ENCODE measurements at places on chromosomes 11 and 22.

GRCh38 chr11:70496591-70497535 is 98.5 kb downstream of the CTTN start:
- DNase-seq: no peak

DNA sequence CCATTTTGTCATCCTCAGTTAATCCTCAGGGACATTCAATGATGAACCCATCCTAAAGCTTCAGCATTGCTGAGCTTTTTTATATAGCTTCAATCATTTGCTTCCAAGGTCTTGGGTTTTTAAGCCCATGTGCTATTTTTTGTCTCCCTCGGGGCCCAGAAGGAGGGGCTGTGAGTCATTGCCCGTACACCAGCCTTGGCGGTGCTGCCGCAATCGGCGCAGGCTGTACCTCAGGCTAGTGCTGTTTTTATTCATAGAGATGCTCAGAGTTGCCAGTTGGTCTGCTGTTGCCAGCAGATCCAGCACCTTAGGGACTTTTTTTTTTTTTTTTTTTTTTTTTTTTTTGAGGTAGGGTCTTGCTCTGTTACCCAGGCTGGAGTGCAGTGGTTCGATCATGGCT is 35.5 kb downstream of the ACO2 start:
- no peak for DNase-seq

GRCh38 chr11:11010624-11011127 is 152.8 kb upstream of the ZBED5 start:
- no peak for DNase-seq

DNA sequence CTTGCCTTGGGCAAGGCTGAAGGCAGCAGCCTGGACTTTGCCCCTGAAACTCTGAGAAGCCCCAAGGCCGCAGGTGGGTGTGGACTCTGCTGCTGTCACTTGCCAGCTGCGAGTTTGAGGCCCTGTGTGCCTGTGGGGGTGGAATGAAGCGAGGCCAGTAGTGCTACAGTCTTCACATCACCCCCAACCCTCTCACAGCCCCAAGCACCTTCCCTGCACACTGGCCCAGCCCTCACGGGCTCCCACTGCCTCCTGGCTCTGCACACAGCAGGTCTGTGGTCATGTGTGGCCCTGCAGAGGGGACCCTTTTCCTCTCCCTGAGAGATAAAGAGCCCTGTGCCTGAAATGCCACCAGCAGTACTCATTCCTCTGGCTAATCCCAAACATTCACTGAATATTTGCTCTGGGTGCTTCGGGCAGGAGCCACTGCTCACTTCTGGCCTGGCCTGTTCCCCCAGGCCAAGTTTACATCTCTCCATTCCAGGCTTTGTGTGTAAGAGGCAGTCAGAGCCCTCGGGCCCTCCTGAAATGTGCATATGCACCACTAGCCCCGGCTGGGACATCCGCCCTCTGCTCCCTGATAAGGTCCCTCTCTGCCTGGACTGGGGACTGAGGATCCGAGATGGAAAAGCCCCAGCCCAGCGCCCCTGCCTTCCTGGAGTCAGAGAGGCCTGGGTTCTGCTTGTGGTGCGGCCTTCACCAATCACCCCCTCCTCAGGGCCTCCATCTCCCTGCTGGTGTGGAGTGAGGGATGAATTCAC is 17.7 kb downstream of the MGAT3 start:
- DNase-seq: no peak

- no peak for DNase-seq
Measured at GRCh38 chr11:28169816-28170215, 61.6 kb downstream of the METTL15 start.

GRCh38 chr11:78943154-78943553 is 368.5 kb upstream of the NARS2 start:
- DNase-seq: no peak

GRCh38 chr11:65321828-65322485 is 7.3 kb downstream of the CDC42EP2 start:
- DNase-seq: no peak

DNA sequence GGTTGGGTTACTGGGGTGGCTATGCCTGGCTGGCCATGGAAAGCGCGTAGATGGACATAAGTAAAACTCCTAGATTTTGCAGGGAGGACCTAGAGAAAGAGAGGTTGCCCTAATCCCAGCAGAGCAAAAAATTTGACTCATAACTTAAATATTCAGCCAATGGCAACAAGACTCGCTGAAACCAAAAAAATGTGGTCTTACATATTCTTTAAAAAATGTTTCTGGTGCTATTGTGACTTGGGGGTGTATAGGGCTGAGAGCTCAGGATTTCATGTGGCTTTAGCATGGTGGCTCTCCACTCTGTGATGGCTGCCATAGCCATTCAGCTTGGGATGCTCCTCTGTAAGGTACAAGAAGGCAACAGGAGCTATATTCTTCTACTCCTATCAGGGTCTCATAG is 27.2 kb upstream of the PDGFD start:
- DNase-seq: no peak

GRCh38 chr11:119772641-119773415 is 43.8 kb upstream of the NECTIN1 start:
- no peak for DNase-seq

GRCh38 chr11:132357811-132358572 is 987.6 kb downstream of the NTM start:
- no peak for DNase-seq

- peak; percentile 47 for DNase-seq
Measured at GRCh38 chr11:45079943-45080719, 66.3 kb upstream of the PRDM11 start.

DNA sequence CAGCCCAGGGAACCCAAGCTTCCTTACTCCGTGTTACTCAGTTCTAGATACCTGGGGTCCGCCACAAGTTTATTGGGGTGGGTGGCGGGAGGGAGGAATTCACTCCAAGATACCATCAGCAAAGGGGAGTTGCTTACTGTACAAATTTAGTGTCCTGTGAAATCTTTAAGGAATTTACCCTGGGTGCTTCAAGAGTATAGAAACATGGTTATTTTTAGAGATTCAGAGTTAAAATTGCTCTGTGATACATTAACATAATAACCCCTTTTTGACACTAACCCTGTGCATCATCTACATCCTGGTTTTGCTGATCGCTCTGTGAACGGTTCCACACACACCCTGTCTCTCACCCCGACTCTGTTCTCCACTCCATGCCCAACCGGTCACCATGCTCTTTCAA is 18.9 kb upstream of the LYVE1 start:
- no peak for DNase-seq

DNA sequence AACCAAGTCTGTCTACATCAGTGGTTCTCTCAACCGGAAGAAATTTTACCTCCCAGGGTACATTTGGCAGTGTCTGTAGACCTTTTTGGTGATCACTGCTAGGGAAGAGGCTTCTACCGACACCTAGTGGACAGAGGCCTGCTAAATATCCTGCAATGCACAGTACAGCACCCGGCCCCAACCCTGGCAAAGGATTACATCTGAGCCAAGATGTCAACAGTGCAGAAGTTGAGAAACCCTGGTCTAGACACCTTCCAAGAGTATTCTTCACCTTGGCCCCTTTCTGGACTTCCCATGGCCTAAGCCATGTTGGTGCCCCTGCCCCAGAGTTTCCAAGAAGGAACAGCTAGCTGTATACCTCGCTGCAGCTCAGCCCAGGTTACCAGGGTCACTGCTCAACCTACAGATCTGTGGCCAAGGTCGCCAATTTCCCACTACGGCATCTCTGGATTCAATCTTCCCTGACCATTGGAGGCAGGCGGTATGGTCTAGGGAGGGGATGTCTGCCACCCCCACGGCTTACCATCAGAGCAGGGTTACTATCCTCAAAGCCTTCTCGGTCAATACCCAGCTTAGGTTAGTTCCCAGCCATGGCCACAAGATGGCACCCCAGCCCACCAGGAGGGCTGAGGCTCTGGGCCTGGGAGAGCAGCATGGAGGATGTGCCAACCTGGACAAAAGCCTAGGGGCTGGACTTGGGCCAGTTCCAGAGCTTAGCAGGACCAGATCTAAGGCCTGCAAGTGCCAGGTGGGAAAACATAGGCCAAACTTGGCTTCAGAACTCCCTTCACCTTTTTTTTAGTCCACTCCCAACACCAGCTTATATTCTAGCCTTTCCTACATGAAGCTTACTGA is 3.7 kb upstream of the KCNC1 start:
- DNase-seq: peak; percentile 31

DNA sequence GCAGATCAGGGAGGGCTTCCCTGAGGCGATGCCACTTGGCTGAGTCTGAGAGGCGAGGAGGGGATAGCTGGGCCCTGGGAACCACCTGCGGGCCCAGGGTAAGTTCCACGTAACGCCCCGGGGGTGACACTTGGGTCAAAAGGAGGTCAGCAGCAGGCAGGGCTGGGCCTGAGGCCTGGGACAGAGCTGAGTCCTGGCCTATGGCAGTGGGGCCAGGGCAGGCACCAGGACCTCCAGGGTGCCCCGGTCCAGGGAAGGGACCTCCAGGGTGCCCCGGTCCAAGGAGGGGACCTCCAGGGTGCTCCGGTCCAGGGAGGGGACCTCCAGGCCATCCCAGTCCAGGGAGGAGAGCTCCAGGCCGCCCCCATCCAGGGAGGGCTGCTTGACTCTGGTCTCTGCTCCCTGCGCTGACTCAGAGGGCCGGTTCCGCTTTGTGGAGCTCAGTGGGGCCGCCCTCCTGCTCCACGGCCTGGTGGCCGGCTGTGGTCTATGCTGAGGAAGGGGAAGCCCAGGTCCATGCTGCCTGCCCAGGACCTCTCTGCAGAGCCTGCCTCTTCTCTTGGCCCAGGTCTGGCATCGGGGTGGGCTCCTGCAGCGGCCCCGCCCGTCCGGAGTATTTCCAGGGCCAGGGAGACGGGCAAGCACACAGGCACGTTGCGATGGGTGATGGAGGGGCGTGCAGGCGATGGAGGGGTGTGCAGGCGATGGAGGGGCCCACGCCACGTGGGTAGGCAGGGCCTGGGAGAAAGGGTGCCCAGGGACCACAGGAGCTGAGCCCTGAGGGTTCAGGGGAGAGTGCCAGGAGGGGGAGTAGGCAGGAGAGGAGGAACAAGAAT is 19.5 kb upstream of the WNT7B start:
- no peak for DNase-seq

GRCh38 chr11:64902102-64902900 is 14.7 kb downstream of the ATG2A start:
- no peak for DNase-seq

DNA sequence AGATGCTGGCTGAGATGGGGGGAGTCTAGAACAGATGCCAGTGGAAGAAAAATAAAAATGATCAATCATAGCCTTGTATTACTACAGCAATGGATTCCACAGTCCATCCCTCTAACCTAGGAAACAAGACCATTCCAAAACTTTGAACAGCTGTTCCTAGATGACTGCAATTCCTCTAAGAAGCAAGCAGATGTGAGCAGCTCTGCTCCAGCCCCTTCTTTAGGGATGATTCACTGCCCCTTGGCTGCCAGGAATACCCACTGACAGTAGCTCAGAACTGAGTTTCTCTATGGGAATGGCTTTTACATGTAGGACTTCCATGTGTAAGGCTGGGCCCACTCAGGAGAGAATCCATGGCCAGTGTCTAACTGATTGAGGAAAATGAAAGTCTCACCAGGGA is 943.9 kb downstream of the OPCML start:
- DNase-seq: no peak

DNA sequence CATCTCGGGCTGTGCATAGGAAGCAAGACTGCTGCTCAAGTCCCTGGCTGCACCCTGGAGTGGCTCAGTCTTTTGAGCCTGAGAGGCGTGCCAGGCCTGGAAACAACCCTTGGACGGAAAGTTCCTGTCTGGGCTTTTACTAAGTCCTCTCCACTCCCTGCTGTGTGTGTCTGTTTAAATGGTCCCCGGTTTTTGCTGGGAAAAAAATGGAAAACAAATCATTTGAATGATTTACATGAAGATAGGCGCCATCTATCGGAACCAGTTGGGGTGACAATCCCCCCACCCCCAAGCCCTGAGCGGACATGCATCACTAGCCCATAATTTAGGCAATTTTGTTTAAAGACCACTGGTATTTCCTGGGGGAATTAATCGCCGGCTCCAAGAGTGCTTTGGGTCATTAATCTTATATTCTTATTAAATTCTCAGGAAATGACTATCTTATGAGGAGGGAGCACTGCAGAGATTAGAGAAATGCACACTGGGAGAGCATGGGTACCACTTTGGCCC is 2.7 kb upstream of the GAB2 start:
- DNase-seq: no peak

DNA sequence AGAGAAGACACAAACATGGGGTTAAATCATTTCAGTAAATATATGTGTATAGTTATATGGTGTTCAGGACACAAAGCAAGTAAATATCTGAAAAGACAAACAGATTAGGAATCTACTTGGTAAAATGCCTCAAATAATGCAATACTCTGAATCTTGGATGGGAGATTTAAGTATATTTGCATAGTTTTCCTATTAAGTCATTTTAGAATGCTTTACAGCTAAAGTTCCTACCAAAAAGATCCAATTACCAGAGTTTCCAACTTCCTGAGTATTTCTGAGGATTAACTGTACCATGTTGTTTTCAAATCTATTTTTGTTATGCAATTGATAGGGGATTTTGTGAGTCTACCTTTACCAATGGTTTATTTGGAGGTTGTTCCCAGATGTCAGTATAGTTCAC is 424.4 kb upstream of the CCDC179 start:
- DNase-seq: no peak

- no peak for DNase-seq
Measured at GRCh38 chr11:111307472-111308108, 9.2 kb downstream of the POU2AF3 start.

GRCh38 chr22:44571566-44572413 is 73.8 kb upstream of the RTL6 start:
- no peak for DNase-seq

DNA sequence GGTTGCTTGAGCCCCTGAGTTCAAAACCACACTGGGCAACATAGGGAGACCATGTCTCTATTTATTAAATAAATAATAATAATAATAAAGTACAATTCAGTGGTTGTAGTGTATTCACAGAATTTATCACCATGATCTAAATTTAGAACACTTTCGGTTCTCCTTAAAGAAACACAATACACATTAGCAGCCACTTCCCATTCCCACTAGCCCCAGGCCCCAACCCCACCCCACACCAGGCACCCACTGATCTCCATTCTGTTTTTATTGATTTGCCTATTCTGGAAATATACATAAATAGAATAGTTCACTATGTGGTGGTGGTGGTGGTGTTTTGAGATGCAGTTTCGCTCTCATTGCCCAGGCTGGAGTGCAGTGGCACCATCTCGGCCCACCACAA is 45.7 kb downstream of the BCL2L13 start:
- no peak for DNase-seq

- no peak for DNase-seq
Measured at GRCh38 chr11:32081129-32081641, 9.7 kb upstream of the RCN1 start.

All from naive thymus-derived CD4-positive, alpha-beta T cell (primary cell).